Stimulated activated CD4-positive, alpha-beta T cell treated with anti-CD3 and anti-CD28 coated beads, Interleukin-4, amount 100 ng/mL, for 1 hour (primary cell): ENCODE measurements at places on chromosomes 3 and 15.

GRCh38 chr3:55770077-55770476, 283.0 kb upstream of the WNT5A start:
- DNase-seq: no peak

GRCh38 chr3:5254281-5255048, 67.0 kb downstream of the EDEM1 start:
- DNase-seq: no peak

GRCh38 chr3:184234224-184234623, 4.8 kb downstream of the VWA5B2 start:
- DNase-seq: no peak

DNA sequence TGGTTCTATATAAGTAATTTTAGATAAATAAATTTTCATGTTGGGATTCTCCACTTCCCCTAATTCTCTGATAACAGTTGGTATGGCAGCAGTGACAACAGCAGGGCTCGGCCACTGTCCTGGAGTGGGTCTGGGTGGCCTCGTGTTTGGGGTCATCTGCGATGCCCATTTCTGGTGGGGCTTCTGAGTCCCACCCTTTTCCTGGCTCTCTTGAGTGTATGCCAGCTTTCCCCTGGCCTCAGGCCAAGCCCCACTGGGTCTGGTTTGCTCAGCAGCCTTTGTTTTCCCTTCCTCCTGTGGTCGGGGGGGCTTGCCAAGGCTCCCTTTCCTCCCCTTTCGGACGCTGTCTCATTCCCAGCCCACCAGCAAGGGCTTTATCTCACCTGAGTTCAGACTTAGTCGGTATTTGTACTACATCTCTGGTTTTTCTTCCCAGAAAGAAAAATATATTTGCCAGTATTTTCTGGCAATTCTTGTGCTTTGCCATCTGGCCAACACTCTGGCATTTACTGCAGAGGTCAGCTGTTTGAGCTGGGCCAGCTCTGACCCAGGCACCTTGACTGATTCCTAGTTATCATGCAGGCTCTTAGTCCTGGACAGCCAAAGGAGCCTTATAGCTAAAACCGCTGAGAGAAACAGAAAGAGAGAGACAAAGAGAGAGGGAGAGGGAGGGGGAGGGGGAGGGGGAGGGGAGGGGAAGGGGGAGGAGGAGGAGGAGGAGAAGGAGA, 35.2 kb downstream of the MYZAP start:
- DNase-seq: no peak

DNA sequence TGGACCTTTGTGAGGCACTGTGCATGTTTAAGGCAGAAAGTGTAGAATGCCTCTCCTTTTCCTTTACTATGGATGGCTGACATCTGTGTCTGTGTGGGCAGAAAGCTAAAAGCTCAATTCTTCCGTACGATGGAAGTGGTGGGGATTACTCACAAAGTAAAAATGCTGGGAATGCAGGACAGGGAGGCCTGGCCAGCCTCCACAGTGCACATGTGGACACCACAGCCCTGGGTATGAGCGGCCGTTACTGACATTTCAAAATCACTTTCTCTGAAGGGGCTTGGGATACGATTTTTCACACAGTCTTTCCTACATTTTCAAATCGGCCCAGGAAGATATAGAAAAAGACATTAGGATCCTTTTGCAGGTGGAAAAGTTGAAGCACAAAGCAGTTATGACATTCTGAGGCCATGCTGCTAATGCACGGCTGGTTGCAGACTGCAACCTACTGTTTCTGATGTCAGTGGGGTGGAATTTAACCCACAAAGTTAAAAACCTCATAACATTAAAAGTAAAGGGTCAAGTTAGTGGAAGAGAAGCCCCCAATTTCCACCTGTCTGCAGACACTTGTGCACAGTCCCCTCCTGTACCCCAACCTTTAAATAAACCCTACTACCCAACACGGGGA, 27.9 kb downstream of the EHD4 start:
- no peak for DNase-seq

GRCh38 chr3:15797642-15798303, at the start of gene ANKRD28:
Gene ANKRD28, minus strand, starts transcription at chr3:15797979. Its CDS starts 1,458 bp downstream, at chr3:15796521.
- DNase-seq: no peak

- no peak for DNase-seq
Measured at GRCh38 chr15:80264031-80264430, 12.0 kb upstream of the CTXND1 start.

DNA sequence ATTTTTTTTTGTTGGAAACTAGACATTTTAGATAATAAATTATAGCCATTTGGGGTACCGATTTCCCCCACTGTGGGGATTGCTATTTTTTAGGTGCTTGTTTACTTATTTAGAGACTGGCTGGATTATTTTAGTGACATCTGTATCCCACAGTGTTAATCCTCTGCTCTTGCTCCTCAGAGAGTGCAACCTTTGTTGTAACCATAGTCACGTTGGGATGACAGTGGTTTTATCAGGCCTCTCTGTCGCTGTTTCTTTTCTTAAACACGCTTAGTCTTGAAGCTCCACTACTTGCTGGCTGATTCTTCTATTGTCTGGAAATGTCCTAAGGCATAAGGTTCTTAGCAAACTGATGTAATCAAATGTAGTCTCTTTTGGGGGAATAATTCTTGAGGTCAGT, 451.6 kb upstream of the SEMA6D start:
- DNase-seq: no peak

GRCh38 chr3:34842706-34843480, 796.4 kb upstream of the ARPP21 start:
- DNase-seq: no peak

DNA sequence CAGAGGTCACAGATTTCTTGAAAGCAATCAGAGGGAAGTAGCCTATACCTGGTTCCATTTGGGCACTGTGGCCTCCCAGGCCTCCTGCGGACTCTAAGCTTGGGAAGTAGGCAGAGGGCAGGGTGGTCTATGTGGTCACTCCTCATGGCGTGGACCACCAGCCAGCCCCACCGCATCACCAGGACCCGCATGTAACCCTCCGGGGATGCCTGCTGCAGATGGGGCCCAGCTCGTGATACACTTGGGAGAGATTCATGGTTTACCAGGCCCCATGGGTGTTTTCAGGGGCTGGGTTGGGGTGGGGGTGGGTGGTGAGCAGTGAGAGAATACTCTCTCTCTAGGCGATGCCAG, 123.7 kb downstream of the ASB7 start:
- no peak for DNase-seq

DNA sequence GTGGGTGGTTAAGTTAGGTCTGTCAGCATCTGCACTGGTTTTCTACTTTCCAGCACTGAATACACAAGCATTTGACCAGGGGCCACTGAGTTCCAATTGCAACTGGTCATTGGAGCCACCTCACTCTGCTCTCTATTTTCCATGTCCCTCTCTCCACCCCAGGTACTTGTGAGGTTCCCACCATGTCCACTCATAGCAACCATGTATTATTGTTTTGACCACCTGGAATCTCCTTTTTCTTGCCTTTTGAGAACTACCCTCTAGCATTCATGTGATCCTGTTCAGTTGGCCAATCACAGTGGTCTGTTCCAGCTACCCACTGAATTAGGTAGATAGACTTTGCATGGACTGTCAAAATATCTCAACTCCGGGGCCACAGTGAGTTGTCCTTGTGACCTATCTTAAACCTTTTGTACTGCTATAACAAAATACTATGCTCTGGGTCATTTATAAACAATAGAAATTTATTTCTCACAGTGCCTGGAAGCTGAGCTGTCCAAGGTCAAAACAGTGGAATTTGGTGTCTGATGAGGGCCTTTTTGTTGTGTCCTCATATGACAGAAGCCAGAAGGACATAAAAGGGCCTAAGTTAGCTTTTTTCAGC, 20.2 kb upstream of the TM4SF18 start:
- no peak for DNase-seq

DNA sequence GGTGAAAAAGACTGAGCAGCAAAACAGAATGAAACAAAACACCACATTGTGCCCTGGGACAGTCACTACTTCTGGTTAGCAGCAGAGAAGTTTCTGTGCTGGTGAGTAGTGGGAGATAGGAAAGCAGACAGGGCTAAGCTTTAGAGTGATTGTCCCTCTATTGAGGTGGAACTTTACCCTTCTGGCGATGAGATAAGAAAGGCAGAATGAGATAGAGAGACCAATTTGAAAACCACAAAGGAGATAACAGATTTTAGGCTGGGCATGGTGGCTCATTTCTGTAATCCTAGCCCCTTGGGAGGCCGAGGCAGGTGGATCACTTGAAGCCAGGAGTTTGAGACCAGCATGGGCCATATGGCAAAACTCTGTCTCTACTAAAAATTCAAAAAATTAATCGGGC, 208.5 kb downstream of the TBL1XR1 start:
- no peak for DNase-seq

DNA sequence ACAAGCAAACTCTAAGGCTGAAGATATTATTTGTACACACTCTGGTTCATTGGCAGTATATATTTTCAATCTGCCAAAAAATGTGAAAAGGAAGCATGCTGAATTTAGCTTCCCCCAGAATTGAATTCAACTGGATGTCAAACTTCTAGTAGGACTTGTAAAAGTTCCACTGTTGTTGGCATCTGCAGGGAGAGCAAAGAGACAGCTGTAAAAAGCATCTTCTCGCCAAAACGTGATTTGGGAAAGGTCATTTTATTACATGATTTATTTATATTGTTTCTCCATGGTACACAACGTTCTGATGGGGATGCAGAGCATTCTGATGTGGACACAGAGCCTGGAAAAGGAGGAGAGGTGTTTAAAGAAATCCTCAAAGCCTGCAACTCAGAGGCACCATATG, 196.7 kb upstream of the ADAMTS9 start:
- DNase-seq: no peak

GRCh38 chr3:174191895-174192294, 667.2 kb upstream of the NAALADL2 start:
- no peak for DNase-seq
